Thyroid gland (tissue), 4 donors: ENCODE measurements at places on chromosomes 4 and X. TPM values are rescaled to one million over a fixed set of nuclear protein-coding genes. Genes with fewer than 3 reads are reported as not detected.

The FGG gene
- not detected for total RNA-seq

- H3K4me3 ChIP-seq: peak overlapping the region; percentile 19
- H3K36me3 ChIP-seq: no peaks in the 10 kb centered on the region
- peak overlapping the region; percentile 35 for H3K27ac ChIP-seq
- DNase-seq: peak; percentile 41
Measured at GRCh38 chr4:158769175-158769921, 522 bp downstream of the FNIP2 start.

The FATE1 gene
- 4.7 TPM for total RNA-seq

The CT45A8 gene
- not detected for total RNA-seq

- no peak overlapping the region for H3K27ac ChIP-seq
- no peak for DNase-seq
- H3K4me1 ChIP-seq: peaks cover 6% of the 10 kb centered on the region
- H3K27me3 ChIP-seq: no peaks in the 10 kb centered on the region
- no peak overlapping the region for H3K4me3 ChIP-seq
Measured at GRCh38 chr4:57233386-57233785, 123.2 kb upstream of the IGFBP7 start.

DNA sequence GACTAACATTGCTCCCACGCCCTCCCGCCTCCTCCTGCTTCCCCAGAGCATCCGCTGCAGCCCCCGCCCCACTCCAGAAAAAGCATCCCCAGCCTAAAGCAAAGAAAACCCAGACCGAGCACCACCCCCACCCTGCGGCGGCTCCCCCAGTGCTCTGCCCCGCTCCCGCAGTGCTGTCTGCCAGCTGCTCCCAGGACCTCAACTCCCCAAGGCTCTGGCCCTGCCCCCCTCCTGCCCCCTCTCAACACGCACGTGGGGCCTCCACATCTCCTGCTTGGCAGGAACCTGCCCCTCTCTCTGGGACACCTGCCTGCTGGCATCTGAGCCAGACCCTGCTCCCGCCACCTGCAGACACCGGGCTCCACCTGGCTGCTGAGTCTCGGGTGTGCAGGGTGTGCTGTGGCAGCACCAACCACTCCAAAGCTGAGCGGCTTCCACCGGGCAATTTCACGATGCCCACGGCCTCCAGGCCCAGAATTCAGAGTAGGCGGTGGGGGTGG, 79.4 kb downstream of the FAM53A start:
- H3K27ac ChIP-seq: no peak overlapping the region
- no peaks in the 10 kb centered on the region for H3K27me3 ChIP-seq
- H3K36me3 ChIP-seq: no peaks in the 10 kb centered on the region
- H3K4me1 ChIP-seq: no peaks in the 10 kb centered on the region
- DNase-seq: peak; percentile 34

DNA sequence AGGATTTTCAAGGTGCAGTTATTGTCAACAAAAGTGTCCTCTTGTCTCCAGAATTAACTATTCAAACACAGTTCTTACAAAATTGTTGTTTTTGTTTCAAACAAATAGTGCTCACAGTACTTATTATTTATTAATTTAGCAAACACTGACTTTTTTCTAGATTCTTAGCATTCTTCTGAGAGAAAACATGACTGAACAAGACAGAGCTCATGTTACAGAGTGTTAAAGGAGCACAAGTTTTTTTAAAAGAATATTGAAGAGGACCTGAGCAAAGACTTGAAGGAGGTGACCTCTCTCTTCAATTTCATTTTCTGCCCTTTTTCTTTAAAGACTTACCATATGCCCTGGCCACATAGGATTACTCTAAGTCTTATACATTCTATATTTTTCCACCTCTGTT, 2220.3 kb upstream of the AGA start:
- H3K27me3 ChIP-seq: no peaks in the 10 kb centered on the region
- H3K4me3 ChIP-seq: no peak overlapping the region
- no peaks in the 10 kb centered on the region for H3K4me1 ChIP-seq
- no peak overlapping the region for H3K27ac ChIP-seq
- DNase-seq: no peak
- H3K36me3 ChIP-seq: no peaks in the 10 kb centered on the region

GRCh38 chrX:130005089-130005807, 22.8 kb downstream of the BCORL1 start:
- H3K27ac ChIP-seq: no peak overlapping the region
- H3K4me1 ChIP-seq: no peaks in the 10 kb centered on the region
- no peak for DNase-seq
- H3K27me3 ChIP-seq: no peaks in the 10 kb centered on the region
- no peaks in the 10 kb centered on the region for H3K36me3 ChIP-seq
